ENCODE measurements at places on chromosomes 6 and 20. TPM values are rescaled to one million over a fixed set of nuclear protein-coding genes. Genes with fewer than 3 reads are reported as not detected.

The CLVS2 gene
- polyA plus RNA-seq: 0.48 TPM

The MACROD2 gene
- 8.2 TPM for polyA plus RNA-seq

The TSBP1 gene
- polyA plus RNA-seq: 0.38 TPM

The SRPK1 gene
- polyA plus RNA-seq: 39.7 TPM

The MYL9 gene
- 198 TPM for polyA plus RNA-seq

The SLC17A1 gene
- not detected for polyA plus RNA-seq

The RTN4IP1 gene
- polyA plus RNA-seq: 7.1 TPM

DNA sequence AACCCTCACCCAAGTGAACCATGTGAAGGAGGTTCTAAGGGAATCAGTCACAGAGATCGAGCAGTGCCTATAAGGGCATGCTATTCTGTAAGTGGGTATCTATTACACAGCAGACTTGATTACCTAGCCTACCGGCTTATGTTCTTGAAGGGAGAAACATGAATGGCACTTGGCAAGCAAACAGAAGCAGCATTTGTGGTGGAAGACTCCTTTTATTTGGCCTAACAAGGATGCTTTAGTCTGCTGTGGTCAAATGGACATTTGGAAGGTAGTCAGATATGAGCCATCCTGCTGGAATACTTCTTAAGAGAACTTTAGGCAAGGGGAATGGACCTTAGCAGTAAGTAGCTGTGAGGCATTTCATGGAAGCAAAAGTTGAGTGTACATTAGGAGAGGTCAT, 126.3 kb downstream of the COL12A1 start:
- H3K27me3 ChIP-seq: no peaks in the 10 kb centered on the region
- H3K4me3 ChIP-seq: no peak overlapping the region
- H3K36me3 ChIP-seq: no peaks in the 10 kb centered on the region
- no peaks in the 10 kb centered on the region for H3K4me1 ChIP-seq
- H3K27ac ChIP-seq: no peak overlapping the region
- DNase-seq: no peak

- peaks cover 51% of the 10 kb centered on the region for H3K27me3 ChIP-seq
- H3K27ac ChIP-seq: peak overlapping the region; percentile 38
- H3K4me1 ChIP-seq: peaks cover 44% of the 10 kb centered on the region
- DNase-seq: peak; percentile 79
Observed at GRCh38 chr6:27890445-27891319, 21.5 kb downstream of the OR2B2 start.

DNA sequence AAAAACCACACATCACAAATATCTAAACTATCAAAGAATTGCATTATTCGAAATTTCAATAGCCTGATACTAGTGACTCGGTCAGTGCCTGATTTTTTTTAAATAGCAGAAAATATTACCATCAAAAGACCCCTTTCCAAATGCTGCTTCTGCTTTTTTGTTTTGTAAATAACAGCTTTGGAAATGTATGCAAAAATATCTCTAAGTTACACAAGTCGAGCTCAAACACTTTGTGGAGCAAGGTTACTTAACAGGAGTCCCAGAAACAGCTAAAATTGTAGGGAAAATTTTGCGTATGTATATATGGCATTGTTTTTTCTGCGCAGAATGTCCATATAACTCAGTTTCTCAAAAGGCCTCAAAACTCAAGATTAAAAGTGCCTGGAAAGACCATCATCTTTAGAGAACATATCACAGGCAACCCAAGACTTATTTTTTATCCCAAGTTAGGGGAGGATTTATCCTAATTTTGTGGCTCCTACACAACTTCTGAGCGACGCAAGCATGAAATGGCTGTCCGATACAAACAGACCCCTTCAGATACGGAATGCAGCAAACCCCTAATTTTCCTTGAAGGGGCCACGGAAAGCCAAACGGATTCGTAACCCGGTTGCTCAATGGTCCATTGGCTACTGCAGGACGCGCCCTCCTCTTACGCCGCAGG, 1.3 kb downstream of the CEP85L start:
- peak overlapping the region; percentile 84 for H3K4me3 ChIP-seq
- peaks cover 10% of the 10 kb centered on the region for H3K4me1 ChIP-seq
- no peaks in the 10 kb centered on the region for H3K36me3 ChIP-seq
- H3K27ac ChIP-seq: peak overlapping the region; percentile 96
- no peaks in the 10 kb centered on the region for H3K27me3 ChIP-seq
- no peak for DNase-seq

- no peak overlapping the region for H3K4me3 ChIP-seq
- DNase-seq: no peak
- no peaks in the 10 kb centered on the region for H3K36me3 ChIP-seq
- no peak overlapping the region for H3K27ac ChIP-seq
Observed at GRCh38 chr6:104789770-104790190, 69.9 kb downstream of the HACE1 start.

DNA sequence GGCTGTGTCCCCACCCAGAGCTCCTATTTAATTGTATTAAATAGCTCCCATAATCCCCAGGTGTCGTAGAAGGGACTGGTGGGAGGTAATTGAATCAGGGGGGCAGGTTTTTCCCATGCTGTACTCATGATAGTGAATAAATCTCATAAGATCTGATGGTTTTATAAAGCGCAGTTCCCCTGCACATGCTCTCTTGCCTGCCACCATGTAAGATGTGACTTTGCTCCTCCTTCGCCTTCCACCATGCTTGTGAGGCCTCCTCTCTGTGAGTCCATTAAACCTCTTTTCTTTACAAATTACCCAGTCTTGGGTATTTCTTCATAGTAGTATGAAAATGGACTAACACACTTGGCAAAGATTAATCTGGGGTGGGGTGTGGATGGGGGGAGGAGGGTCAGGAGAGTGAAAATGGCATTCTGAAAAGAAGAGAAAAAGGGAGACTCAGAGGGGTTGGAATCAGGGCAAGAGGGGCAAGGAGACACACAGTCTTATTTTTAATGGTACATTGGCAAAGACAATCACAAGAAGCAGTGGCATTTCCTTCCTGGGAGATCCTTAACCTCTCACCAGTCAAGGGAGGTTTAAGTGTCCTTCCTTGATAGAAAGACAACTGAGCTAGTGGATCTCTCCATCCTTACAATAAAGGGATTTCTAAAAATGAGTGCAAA, 37.5 kb upstream of the NOX3 start:
- peak overlapping the region; percentile 82 for H3K27ac ChIP-seq
- H3K36me3 ChIP-seq: no peaks in the 10 kb centered on the region
- no peak for DNase-seq

DNA sequence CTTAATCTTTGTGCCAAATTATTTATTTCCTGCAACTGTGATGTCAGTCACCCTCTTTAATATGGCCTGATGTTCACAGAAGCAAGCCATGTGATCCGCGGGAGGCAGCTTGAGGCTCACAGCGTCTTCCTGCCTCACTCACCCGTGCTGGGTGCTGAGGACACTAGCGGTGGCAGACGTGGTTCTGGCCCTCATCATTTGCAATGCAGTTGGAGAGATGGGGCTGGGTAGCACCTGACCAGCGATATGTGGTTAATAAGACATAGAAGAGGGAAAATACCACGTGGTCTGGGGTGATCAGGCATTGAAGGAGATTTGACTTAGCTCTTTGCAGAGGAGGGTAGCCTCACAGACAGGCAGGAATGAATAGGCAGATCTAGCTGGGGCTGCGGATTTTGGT, 264.7 kb downstream of the TMEM242 start:
- no peak for DNase-seq
- H3K4me3 ChIP-seq: no peak overlapping the region
- H3K27ac ChIP-seq: no peak overlapping the region

- no peak overlapping the region for H3K27ac ChIP-seq
- no peaks in the 10 kb centered on the region for H3K4me1 ChIP-seq
- no peak for DNase-seq
- no peaks in the 10 kb centered on the region for H3K36me3 ChIP-seq
- H3K4me3 ChIP-seq: no peak overlapping the region
Observed at GRCh38 chr6:146578054-146578453, 20.7 kb upstream of the ADGB start.

DNA sequence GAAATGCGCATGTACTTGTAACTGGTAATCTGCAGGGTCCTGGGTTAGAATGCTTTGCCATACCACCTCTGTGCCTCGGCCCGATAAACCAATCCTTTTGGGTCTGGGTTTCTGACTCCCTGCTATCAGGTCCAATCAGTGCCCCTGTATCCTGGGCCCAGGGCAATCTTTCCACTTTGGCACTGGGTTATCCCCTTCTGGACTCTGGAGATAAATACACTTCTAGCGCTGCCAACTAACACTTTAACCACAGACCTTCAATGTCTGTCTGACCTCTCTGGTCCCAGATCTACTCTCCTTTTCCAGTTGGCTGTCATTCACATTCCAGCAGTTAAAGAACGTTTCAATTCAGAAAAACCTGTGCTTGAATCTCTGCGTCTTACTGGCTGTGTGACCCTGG, 55.3 kb downstream of the DNAAF9 start:
- no peaks in the 10 kb centered on the region for H3K27me3 ChIP-seq
- peaks cover 6% of the 10 kb centered on the region for H3K4me1 ChIP-seq
- no peak for DNase-seq
- H3K4me3 ChIP-seq: no peak overlapping the region
- H3K36me3 ChIP-seq: no peaks in the 10 kb centered on the region

GRCh38 chr6:50288881-50289280, 239.2 kb upstream of the DEFB112 start:
- DNase-seq: no peak
- H3K27me3 ChIP-seq: no peaks in the 10 kb centered on the region
- no peaks in the 10 kb centered on the region for H3K4me1 ChIP-seq
- H3K27ac ChIP-seq: no peak overlapping the region

DNA sequence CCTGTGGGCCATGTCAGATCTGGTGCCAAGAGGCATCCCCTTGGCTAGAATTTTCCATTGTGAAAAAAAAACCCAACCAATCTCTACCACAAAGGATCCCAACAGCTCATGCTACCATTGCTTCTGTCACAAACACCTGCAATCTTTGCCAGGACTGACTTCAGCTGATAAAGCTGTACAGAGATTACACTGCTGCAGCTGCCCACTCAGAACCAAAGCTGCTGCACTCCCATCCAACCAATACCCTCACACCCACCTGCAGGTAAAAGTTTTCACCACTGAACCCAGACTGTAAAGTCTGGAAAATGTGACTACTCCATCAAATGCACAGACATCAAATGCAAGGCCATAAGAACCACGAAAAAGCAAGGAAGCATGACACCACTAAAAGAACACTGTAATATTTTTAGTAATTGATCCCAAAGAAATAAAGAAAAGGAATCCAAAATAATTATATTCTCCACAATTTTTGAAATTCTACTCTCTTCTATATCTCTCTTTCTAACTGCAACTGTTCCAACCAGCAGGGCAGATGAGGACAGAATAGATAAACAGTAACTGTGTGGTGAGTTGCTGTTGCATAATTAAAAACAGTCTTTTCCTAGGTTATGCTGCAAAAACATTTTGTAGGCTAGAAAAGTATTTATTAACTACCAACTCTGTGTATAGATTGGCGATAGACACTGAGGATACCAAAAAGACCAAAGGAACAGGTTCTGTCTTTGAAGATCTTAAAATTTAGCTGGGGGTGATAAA, 128.0 kb upstream of the MCHR2 start:
- no peaks in the 10 kb centered on the region for H3K27me3 ChIP-seq
- H3K4me3 ChIP-seq: no peak overlapping the region
- DNase-seq: no peak
- no peak overlapping the region for H3K27ac ChIP-seq
- H3K4me1 ChIP-seq: no peaks in the 10 kb centered on the region

DNA sequence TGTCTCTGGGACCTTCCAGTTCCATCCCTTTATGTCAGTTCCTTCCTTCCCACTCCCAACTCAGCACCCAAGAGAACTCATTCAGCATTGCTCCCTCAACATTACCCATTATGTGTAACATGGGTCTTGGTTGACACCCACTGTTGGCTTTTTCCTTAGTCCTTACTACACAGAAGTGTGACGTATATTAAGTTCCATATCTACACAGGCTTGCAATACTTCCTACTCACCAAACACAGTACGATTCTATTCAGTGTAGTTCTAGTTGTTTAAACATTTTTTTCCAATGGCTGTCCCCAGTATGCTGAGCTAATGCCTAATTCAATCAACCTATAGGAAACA, 37.7 kb downstream of the ARHGAP18 start:
- H3K36me3 ChIP-seq: no peaks in the 10 kb centered on the region
- no peak for DNase-seq
- H3K4me1 ChIP-seq: peaks cover 35% of the 10 kb centered on the region
- no peaks in the 10 kb centered on the region for H3K27me3 ChIP-seq

DNA sequence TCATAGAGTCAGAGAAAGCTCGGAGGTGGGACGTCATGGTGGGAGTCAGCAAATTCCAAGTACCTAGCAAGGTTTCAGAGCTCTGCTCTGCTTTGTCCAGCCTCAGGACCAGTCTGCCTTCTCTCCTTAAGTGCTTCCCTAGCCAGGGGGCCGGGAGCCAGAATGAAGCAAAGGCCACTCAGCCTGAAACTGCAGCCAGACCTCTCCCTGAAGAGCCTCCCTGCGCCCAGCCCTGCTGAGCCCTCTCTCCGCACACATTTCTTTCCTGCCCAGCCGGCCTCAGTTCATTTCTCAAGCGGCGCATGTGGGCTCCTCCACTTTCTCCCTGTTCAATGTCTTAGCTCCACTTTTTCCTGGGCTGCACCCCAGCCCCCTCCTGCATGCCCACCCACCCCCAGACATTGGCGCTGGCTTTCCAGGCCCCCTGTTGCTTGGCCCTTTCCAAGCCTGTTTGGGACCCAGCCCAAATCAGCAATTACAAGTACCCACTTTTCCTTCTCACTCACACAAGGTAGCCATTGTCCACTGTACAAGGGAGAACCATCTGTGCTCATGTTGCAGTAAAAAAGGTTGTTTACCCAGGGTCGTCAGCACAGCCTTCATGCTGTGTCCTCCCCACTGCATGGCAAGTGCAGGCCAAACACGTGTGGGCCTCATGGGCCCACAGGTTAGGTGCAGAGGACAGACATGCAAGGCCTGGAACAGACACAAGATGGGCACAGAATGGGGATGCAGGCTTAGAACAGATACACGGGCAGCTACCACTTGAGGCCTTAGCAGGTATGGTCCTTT, 147.1 kb downstream of the MRPL14 start:
- H3K27me3 ChIP-seq: no peaks in the 10 kb centered on the region
- no peak overlapping the region for H3K27ac ChIP-seq
- DNase-seq: no peak

- H3K4me3 ChIP-seq: no peak overlapping the region
- H3K27ac ChIP-seq: no peak overlapping the region
- H3K27me3 ChIP-seq: no peaks in the 10 kb centered on the region
- H3K4me1 ChIP-seq: peaks cover 11% of the 10 kb centered on the region
Observed at GRCh38 chr6:99495466-99495865, 19.8 kb downstream of the USP45 start.

DNA sequence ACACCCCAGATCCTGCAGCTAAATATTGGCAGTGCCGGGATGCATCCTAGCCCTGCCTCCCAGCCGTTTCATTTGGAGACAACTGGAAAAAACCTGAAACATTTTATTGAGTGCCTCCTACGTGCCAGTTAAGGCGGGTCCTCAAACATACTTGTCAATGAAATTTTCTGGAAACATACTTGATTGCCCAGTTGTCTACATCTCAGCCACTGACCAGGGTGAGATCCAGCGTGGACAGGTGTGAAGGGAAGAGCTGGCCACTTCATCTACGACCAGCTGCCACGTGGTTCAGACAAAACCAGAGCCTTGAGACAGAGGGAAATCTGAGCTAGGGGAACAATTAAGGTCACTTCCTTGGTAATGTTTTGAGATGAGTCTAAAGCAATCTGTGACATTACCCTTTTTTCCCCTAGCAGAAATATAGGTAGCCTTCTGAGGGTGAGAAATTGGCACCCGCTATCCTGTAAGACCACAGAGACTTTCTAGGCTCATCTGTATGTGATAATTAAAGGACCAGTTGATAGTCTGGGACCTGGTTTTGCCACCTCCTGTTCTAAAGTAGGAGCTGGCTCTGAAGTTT, 116.3 kb upstream of the MTHFD1L start:
- H3K4me3 ChIP-seq: no peak overlapping the region
- DNase-seq: no peak
- H3K27me3 ChIP-seq: no peaks in the 10 kb centered on the region
- H3K36me3 ChIP-seq: no peaks in the 10 kb centered on the region
- H3K27ac ChIP-seq: no peak overlapping the region

All from left lung (tissue), 14 donors.